ENCODE measurements at places on chromosomes 4 and X.

DNA sequence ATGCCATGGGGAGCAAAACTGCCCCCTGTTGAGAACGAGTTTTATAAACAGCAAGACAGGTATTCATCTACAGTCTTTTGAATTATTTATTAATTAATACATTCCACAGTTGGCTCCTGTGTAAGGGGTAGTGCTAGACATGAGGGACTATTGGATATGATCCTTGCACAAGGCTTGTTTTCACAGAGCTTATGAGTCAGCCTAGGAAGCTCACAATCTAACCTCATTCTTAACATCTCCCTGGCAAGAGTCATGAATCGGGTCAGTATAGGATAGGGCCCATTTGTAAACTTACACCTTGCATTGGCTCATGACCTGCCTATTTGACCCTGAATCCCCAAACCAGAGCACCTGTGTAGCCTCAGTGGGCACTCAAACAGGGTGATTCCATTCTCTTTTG, 209.1 kb upstream of the HCCS start:
- DNase-seq, result no peak

DNA sequence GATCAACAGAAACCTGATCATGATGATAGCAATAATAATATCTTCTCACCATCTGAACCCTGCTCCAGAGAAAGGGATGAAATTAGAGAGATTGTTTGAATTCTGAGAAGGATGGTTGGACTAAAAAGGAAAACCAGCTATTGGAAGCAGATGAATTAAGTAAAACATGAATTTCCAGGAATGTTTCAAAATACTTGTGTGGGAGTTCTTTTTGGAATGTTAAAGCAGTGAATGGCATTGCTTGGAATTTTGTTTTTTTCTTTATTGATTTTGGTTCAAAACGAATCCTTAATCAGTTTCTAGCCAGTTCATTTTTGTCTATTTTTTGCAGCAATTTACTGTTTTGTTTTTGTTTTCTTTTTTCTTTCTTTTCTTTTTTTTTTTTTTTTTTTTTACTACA, 150.3 kb downstream of the NHS start:
- no peak for DNase-seq

GRCh38 chr4:151284534-151285245, 7.7 kb downstream of the PRSS48 start:
- DNase-seq, result no peak

- no peak for DNase-seq
Observed at GRCh38 chr4:168421055-168421454, 59.2 kb downstream of the DDX60L start.

GRCh38 chr4:168619266-168619631, 122.4 kb downstream of the PALLD start:
- DNase-seq, result no peak

GRCh38 chrX:96403446-96403845, 281.2 kb upstream of the DIAPH2 start:
- DNase-seq, result no peak

- DNase-seq, result no peak
Observed at GRCh38 chr4:185817403-185817818, 5.4 kb upstream of the SORBS2 start.

DNA sequence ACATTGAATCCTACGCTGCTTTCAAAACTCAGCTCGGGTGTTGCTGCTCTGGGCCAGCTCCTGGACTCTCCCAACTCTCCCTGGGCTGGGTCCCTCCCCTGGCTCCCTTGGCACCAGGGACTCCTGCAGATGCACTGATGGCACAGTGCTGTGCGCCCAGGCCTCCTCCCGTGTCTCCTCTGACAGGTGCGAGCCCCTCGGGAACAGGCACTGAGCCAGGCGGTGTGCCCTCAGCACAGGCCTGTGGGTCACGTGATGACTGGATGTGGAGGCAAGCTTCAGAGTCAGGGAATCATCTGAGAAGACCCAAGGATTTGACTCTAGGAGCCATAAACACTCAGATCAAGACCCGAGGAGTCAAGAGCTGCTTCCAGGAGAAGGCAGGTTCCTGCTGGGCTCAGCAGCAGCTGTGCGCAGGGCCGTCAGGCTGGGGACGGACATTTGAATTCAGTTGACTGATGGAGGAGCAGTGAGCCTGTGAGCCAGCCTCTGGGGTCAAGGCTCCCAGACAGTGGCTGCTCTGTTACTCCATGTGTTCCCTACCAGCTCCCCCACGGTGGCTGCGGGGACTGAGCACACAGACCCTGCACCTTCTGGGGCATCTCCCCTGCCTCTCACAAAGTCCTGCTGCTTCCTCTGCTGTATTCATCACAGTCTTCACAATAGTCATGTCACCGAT, 33.0 kb downstream of the NAT8L start:
- no peak for DNase-seq

- no peak for DNase-seq
Observed at GRCh38 chr4:114028071-114028470, 48.6 kb upstream of the ARSJ start.

DNA sequence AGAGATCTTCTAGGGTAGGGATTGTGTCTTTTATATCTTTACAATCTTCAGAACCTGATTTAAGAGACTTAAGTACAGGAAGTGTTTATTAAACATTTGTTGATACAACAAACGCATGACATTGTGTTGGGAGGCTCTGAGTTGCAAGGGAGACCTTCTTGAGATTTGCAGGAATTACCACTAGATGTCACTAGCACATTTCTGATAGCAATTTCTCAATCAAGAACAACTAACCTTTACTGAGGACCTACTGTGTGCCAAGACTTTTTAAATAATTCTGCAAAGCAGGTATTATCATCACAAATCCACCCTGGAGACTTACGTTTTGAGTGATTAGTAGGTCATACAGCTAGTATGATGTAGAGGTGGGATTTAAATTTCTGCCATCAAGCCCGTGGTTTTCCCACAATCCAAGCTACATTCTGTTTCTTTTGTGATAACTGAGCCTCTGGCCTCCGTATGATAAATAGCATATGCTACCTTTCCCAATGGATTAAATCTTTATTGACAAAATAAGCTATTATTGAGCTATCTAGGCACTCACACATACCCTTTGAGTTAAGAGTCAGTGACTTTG, 986.0 kb downstream of the CCSER1 start:
- DNase-seq, result no peak

DNA sequence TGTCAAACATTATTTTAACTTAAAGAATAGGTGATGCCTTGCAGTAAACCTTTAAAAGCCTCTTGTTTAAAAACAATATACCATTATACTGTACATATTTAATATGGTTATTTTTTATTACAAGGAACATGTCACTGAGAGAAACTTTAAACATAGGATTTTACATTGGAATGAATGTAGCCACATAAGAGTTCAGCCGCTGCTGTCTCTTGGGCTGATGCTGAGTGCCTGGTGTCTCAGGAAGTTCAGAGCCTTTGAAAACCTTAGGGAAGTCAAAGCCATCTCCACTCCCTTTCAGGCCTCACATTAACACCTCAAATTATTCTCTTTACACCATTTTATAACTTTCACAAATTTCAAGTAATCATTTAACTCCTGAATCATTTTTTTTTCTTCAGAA, 93.5 kb upstream of the DKK2 start:
- DNase-seq, result no peak

GRCh38 chrX:23785580-23785979, 2.6 kb downstream of the SAT1 start:
- DNase-seq, result no peak

DNA sequence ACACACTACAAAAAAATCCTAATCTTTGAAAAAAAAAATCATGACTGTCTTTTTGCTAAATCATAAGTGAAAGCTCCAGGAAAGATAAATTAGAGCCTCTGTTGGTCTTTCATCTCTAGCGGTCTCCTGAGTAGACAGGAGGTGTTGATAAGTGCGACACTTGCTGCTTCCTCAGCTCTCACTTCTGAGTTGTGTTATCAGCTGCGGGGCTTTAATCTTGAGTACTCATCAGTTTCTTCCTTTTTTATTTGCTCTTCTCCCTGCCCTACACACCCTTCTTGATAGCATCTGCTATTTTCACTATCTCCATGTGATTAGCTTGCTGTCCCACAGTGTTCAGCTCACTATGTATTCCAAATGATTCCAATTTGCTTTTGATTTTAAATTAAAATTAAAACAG, 1449.2 kb downstream of the C4orf33 start:
- DNase-seq, result no peak

DNA sequence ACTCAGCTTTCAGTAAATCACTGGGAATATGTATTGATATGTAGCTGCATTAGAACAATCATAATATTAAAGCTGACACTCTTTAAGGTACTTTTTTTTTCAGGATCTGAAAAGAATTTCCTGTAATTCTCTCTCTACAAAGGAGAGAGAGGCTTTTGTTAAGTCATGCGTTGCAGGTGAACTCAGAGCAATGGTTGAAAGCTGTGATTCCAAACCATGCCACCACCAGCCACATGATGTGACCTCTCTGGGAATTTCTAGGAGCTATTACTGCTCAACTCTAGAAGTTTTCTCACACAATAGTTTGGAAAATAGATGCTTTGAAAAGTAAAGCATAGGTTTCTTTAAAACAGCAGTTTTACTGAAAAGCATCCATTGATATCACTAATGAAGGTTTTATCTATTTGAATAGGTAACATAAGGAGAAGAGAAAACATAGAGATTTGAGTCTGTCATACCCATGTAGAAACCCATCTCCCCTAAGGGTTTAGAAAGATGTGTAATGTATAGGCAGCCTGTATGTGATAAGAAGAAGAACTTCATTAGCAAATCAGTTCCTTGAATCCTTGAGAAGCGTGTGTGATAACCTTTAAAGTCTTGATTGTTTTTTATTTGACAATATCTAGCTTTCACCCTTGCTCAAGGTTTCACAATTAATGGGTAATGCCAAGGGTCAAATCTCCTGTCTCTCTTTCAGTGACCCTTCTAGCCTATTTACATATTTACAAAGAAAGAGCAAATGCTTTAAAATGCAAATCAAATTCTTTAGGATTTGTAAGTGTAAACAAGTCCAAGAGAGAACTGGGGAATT, 161.0 kb upstream of the ANKRD50 start:
- no peak for DNase-seq

DNA sequence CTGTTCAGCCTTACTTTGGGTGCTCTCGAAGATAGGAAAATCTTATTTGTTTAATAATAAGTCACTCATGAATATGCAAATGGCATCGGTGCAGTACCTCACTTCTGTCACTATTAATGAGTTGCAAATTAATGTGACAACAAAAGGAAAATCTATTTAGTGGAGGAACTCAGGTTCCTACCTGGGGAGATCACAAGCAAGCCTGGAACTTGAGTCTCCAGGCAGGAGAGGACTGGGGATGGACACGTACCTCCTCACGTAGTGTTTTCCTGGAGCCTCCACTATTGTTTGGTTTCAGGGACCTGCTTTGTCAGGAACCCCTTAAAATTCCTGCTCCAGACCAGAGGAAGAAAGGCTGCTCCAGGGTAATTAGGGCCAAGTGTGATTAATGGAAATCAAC, 82.1 kb downstream of the BCOR start:
- no peak for DNase-seq

DNA sequence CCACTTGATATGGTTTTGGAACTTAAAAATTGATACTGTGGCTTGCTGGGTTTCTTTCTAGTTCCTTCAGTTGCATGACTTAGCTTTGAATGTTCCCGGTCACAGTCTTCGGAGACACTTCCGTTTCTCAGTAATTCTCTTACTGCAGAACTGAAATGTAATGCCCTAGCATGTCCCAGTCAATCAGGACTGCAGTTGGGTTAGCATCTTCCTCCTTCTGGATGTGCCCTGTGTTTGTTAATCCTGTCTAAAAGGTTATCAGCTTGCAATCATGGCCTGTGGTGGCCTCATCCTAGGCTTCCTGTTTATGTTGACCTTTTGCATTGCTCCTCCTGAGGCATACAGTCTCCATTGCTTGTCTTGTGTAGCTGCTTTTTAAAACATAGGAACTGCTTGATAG, 275.9 kb downstream of the ARHGAP10 start:
- DNase-seq, result no peak

DNA sequence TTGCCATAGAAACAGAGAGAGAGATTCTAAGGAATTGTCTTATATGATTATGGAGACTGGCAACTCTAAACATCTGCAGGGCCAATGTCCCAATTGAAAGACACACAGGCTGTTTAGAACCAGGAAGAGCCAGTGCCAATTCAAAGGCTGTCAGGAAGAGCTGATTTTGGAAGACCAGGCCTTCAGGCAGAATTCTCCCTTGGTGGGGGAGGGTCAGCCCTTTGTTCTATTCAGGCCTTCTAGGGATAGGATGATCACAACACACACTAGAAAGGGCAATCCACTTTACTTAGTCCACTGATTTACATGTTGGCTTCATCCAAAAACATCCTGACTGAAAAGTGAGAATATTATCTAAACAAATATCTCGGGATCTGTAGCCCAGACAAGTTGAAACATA, 15.2 kb downstream of the C4orf46 start:
- no peak for DNase-seq

GRCh38 chr4:108933046-108933445, 170.2 kb upstream of the ETNPPL start:
- DNase-seq, result no peak

Measured in DMS 273 treated with DMSO at 0.1 percent for 48 hours (cell line).